ENCODE measurements at places on chromosomes 3 and 15. TPM values are rescaled to one million over a fixed set of nuclear protein-coding genes. Genes with fewer than 3 reads are reported as not detected.

DNA sequence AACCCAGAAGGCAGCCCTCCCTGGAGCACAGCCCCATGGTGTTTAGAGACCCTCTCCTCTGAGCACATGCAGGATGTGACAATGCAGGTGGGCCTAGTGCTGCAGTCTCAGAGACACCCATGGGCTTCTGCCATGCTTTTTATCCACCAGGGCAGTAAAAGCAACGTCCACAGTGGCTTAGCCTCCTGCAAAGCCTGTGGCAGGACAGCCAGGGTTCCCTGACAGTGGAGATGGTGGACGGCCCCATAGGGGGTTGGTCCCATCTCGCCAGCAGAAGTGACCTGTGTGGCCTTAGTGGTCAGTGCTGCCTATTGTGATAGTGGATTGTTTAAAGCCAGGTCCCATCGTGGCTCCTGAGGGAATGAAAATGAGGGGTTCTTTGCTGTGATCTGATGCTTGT, 46.6 kb downstream of the APBA2 start:
- no peak for DNase-seq

- DNase-seq: no peak
Measured at GRCh38 chr15:45021348-45021747, 1.6 kb upstream of the SORD start.

GRCh38 chr3:79885407-79885806, 117.6 kb upstream of the ROBO1 start:
- no peak for DNase-seq

DNA sequence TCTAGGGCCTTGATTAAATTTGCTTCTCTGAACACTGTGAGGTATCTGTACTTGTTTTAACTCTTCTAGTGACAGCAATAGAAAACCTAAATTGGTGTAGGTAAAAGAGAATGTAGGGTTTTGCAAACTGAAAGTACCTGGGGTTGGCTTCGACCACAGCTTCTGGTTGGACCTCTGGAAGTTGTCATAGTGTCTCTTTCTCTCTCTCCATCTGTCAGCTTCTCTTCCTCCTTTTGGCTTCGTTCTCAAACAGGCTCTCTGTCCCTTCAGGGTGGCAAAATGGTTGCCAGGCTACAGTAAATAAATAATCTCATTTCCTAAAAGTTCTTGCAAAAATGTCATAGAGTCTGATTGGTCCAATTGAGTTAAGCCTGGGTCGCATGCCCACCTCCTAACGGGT, 149.3 kb upstream of the CTDSPL start:
- no peak for DNase-seq

GRCh38 chr3:175270866-175271265, 411.7 kb downstream of the NAALADL2 start:
- DNase-seq: no peak

DNA sequence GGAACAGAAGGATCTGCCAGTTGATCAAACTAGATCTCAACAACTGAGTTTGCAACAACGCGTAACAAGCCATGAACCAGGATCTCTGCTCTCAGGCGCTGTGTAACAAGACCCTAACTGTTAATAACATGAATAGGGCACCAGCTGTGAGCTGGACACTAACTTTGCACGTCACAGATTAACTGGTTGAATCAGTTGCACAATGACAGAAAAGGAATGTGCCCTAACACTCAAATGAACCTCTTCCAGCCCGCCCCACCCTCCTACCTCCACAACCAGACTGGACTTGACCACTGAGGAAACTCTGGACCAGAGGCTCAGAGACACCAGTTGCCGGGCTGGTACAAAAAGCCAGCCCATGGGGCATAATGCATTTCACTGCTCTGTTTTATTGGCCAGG, 34.3 kb downstream of the MCF2L2 start:
- DNase-seq: no peak

GRCh38 chr3:11152301-11152700, 2.0 kb upstream of the HRH1 start:
- no peak for DNase-seq

DNA sequence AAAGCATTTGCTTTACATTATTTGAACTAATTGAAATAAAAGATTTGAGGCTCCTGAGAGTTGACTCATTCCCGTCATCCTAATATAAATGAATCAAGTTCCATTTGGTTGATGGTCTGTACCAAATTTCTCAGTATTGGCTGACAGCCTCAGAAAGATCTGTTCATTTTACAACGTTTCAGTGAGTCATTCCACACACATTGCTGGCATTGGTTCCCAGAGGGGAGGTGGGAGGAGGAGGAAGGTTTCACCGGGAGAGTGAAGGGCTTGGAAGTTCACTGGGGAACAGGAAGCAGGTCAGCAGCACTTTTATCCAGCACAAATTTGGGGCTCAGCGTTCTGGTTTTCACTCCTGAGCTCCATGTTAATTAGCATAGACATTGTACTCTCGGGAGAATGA, 176.7 kb upstream of the CADPS start:
- DNase-seq: no peak

DNA sequence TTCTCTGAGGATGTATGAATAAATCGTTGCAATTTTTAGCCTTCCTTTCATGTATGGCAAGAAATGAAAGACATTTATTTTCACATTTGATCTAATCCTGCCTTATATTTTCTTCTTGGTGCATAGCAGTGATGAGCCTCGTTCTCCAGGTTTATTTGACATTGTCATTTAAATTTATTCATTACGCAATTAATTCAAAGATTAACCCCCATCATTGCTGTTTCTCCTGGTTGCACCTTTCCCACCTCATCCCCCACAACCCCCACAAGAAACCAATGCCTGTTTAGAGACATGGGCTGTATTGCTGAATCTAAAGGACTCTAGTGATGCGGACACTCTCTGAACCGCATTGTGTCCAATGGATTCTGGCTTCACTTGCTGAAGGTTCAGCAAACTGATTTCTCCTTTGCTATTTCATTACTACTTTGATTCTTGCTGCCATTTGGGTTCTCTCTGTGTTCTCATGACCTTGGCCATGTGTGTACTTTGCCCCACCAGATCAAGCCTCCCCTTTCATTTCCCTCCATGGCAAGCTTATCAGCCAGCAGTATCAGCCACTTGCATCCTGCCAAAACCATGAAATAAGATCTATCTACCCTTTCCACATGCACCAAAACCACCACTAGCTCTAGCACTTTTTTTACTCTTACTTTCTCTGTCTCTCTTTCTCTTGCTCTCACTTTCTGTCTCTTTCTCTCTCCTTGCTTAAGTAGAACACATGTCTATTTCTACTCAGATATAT, 382.7 kb downstream of the GBE1 start:
- DNase-seq: no peak

GRCh38 chr3:102078854-102079808, 229.8 kb downstream of the NFKBIZ start:
- no peak for DNase-seq

GRCh38 chr15:57694279-57694678, 12.2 kb upstream of the POLR2M start:
- no peak for DNase-seq

Gene RTP1
- total RNA-seq: not detected

Gene GOLGA8S
- 0.08 TPM for total RNA-seq

Gene PTPN23
- total RNA-seq: 35.1 TPM

Gene MKRN3
- total RNA-seq: 2.1 TPM

Gene VIPR1
- 0.69 TPM for total RNA-seq

Gene ACTC1
- total RNA-seq: not detected

Gene TM2D3
- 62.4 TPM for total RNA-seq

Gene WDR49
- not detected for total RNA-seq

Gene SI
- total RNA-seq: not detected

Data from activated T-helper 1 cell treated with anti-CD3 and anti-CD28 coated beads, Interleukin-12 subunit alpha, Interleukin-12 subunit beta, Interleukin-2, Interleukin-4 antibody, amounts not matched to agents 30 ng/mL and 10 ng/mL and 1 ng/mL, durations not matched to agents 14 hours and 24 hours and 36 hours (primary cell).